Regular cardiac myocyte (primary cell): ENCODE measurements at places on chromosomes 3 and 15. TPM values are rescaled to one million over a fixed set of nuclear protein-coding genes. Genes with fewer than 3 reads are reported as not detected.

ST8SIA2 gene
- total RNA-seq = under 0.01 and 0.19 TPM in 2 replicates

TMEM108 gene
- total RNA-seq = under 0.01 and 0.58 TPM in 2 replicates

RNU5B-1 gene
- not detected in 2 replicates for total RNA-seq

NR1I2 gene
- total RNA-seq = 0.28 TPM in 1 of 2 replicates, not detected in the other

FBXW12 gene
- 0.28 TPM in 1 of 2 replicates, not detected in the other for total RNA-seq

MGLL gene
- 46.6 and 55.2 TPM in 2 replicates for total RNA-seq

GUCA1C gene
- total RNA-seq = not detected in 2 replicates

CLDN16 gene
- total RNA-seq = 0.38 and 0.56 TPM in 2 replicates

MORC1 gene
- total RNA-seq = not detected in 2 replicates

ZPLD1 gene
- 0.19 and 0.56 TPM in 2 replicates for total RNA-seq

NME9 gene
- total RNA-seq = not detected in 2 replicates

CHDH gene
- under 0.01 TPM in 1 of 2 replicates, not detected in the other for total RNA-seq

SH3GL3 gene
- not detected in 2 replicates for total RNA-seq

CCR1 gene
- total RNA-seq = under 0.01 and 0.28 TPM in 2 replicates

AADACL2 gene
- total RNA-seq = not detected in 2 replicates

GOLGA6A gene
- under 0.01 and 0.28 TPM in 2 replicates for total RNA-seq

ZIC1 gene
- not detected in 2 replicates for total RNA-seq
